Stimulated activated memory B cell treated with anti-CD40 and anti-IgM and Interleukin-4, amounts not matched to agents 10 μg/mL and 1 μg/mL and 100 μg/mL, for 72 hours (primary cell): ENCODE measurements at places on chromosomes 1 and 21.

DNA sequence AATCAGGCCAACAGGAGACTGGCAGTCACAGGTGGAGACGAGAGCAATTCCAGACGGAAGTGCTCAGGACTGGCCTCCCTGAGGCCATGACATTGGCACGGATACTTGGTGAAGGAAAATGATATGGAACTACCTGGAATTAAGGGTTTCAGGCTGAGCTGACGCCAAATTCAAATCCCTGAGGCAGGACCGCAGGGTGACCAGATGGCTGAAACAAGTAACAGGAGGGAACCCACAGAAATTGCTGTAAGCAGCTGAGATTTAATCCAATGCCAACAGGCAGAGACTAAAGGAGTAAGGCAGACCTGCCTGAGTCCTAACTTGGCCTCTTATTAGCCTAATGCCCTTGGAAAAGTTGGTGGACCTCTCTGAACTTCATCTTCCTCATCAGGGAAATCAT lies 76.2 kb downstream of the ERG start:
- no peak for ATAC-seq

DNA sequence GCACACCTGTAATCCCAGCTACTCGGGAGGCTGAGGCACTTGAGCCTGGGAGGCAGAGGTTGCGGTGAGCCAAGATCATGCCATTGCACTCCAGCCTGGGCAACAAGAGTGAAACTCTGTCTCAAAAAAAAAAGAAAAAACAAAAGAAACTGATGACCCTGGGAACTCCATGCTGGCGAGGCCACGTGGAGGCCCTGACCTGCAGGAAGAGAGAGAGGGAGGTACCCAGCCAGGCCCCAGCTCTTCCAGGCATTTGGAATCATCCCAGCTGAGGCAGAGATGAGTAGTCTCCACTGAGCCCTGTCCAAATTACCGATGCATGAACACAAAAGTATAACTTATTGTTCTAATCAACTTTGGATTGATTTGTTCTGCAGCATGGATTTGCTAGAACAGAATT lies 132.0 kb upstream of the ZBTB40 start:
- ATAC-seq = no peak

DNA sequence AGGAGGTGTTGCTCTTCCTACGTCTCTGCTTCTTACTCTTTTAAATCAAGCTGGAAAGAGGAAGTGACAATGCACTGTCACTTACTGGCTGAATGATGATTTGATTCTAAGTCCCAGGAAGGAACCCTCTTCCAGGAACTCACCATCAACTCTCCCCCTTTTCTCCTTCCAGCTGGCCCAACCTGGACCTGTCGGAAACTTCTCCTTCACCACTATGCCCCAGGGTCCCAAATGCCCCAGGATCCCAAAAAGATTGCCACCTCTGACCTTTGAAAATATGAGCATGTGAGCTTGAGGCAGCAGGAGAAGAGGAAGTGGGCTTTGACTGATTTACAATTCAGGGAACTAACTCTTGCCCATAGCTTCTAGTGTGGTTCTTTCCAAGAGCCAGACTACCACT lies 5.3 kb upstream of the ADAMTS5 start:
- ATAC-seq = no peak

- ATAC-seq = no peak
Measured at GRCh38 chr1:9068981-9069325, 482 bp downstream of the SLC2A5 start.

- no peak for ATAC-seq
Measured at GRCh38 chr1:12519693-12520364, 98.2 kb downstream of the DHRS3 start.

- no peak for ATAC-seq
Measured at GRCh38 chr1:1832820-1833219, 54.5 kb upstream of the NADK start.

- peak; percentile 68 for ATAC-seq
Measured at GRCh38 chr1:212691561-212692071, 8.0 kb downstream of the BATF3 start.

DNA sequence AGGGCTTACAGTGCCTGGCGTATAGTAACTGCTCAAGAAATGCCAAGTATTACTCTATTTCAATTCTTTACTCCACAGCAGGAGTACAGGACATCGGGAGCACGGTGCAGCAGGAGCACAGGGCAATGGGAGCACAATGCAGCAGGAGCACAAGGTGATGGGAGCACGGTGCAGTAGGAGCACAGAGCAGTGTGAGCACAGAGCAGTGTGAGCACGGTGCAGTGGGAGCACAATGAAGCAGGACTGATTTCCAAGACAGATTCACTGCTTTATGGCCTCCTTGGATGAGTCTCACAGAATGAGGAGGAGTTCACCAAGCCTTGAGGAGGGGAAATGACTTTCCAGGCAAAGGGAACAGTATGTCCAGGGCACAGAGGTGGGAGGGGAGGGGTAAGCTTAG lies 5.0 kb upstream of the PAQR7 start:
- no peak for ATAC-seq

GRCh38 chr1:1040004-1040991 lies 20.4 kb downstream of the AGRN start:
- ATAC-seq = peak; percentile 59

DNA sequence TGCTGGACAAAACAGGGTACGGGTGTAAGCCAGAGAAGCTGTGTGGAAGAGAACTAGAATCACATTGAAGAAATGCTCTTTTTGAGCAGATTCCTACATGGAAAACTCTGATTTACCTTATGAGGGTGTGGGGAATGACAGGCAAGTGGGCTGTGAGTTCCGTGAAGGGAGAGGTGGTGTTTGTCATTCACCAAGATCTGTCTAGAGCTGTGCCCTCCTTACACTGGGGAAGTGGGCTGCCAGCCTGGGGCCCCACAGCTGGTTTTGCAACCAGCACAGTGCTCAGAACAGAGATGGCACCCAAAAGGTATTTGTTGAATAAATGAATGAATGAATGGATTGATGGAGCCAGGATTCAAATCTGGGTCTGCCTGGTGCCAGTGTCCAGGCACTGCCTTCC lies 10.4 kb downstream of the RCAN1 start:
- no peak for ATAC-seq

- no peak for ATAC-seq
Measured at GRCh38 chr1:169086603-169087455, 19.7 kb upstream of the ATP1B1 start.

- no peak for ATAC-seq
Measured at GRCh38 chr1:35702508-35702907, 16.2 kb downstream of the C1orf216 start.

- ATAC-seq = no peak
Measured at GRCh38 chr1:166899769-166900168, 23.7 kb upstream of the TADA1 start.

- ATAC-seq = no peak
Measured at GRCh38 chr1:210272666-210273065, 40.1 kb downstream of the SERTAD4 start.

- ATAC-seq = no peak
Measured at GRCh38 chr1:67005068-67005467, 48.9 kb downstream of the SLC35D1 start.

DNA sequence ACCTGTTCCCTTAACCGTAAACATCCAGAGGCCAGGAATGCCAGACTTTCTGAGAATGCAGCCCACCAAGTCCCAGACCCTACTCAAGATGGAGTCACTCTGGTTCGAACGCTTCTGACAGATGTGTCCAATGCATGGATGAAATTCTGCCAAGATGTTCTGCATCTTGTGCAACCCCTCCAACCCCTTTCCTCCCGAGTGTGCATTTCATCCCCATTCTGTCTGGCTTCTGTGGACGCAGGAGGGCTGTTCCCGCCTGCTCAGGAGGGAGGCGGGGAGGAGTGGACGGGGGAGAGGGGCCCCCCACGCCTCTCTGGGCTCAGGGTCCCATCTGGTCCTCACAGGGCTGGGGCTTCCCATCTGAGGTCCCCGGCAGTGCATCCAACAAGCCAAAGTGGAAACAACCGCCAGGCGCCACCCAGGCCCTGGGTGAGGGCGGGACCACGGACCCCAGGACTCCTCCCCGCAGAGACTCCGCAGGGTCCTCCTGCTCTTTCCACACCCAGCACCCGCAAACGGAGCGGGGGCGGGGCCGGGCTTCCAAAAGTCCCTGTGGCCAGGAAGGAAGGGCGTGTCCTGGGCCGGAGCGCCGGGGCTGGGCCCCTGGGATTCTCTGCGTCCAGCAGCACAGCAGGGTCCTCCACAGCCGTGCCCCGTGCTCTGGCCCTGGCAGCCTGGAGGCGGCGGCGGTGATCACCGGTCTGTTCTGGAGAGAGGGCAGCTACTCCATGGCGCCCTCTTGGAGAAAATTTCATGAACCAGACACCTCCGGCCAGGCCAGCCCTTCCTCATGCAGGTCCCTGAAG lies 27.8 kb upstream of the SUMO3 start:
- peak; percentile 74 for ATAC-seq

DNA sequence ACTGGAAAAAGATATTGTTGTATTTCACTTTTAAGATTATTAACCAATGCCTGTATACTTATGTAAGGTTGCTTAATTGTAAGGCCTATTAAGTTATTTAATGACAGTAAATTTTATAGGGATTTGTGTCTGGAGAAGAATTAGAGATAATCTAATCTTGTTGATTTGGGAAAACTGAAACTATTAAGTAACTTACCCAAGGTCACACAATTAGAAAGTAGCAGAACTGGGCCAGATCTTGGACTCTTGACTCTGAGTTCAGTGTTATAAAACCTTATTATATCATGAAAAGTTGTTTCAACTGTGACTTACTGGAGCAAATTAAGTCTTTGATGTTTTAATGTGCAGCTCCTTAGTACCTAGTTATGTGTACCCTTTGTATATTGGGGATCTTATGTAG lies 38.5 kb downstream of the CAMTA1 start:
- no peak for ATAC-seq

DNA sequence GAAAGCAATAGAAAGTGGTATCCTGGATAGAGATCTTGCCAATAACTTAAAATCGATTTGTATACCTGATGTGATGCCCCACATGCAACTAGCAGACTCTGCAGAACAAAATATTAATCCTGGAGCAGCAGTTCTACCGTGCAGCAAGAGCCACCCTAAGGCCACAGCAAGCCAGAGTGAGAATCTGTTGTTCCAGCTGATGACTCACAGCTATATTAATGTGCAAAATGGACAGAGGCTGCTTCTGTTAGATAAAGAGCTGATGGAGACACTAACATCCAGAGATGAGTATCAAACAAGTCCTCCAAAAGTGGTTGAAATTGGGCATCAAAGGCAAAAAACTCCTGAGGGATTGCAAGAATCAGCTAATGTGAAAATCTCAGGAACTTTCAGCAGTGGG lies 127.8 kb downstream of the MACF1 start:
- ATAC-seq = no peak

DNA sequence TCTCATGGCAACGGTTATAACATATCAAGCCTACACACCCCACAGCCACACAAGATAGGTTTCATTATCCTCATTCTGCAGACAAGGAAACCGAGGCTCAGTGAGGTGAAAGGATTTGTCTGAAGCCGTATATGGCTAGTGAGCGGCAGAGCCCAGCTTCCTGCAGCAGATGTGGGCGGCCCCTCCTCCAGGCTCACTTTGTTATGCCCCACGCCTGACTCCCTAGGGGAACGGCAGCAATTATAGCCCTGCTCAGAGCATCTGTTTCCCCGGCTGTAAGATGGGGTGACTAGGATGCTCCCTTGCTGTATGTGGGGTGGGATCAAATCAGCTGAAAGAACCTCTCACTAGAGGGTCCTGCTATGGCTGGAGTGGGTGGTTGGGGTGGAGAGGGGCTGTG lies 22.1 kb downstream of the GRHL3 start:
- no peak for ATAC-seq

GRCh38 chr1:53163291-53163768 lies 20.9 kb upstream of the SLC1A7 start:
- ATAC-seq = no peak

GRCh38 chr1:235343726-235344125 lies 15.4 kb downstream of the GGPS1 start:
- ATAC-seq = no peak

DNA sequence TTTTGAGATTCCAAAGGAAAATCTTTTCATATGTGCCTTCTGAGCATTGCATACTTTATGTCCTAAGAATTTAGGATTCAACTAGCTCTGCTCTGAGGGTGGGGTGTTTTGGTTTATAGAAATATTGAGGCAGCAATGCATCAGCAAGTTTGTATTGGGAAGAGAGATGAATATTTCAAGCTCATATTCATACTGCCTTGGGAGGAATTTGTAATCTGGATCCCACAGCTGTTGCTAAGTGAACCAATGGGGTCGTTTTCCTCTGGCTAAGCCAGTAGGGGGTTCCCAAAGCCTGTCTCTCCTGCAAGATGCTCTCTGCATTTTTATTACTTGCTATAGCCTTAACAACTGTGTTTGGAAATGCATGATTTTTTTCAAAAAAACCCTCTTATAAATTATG lies 130.6 kb downstream of the SNX7 start:
- no peak for ATAC-seq

DNA sequence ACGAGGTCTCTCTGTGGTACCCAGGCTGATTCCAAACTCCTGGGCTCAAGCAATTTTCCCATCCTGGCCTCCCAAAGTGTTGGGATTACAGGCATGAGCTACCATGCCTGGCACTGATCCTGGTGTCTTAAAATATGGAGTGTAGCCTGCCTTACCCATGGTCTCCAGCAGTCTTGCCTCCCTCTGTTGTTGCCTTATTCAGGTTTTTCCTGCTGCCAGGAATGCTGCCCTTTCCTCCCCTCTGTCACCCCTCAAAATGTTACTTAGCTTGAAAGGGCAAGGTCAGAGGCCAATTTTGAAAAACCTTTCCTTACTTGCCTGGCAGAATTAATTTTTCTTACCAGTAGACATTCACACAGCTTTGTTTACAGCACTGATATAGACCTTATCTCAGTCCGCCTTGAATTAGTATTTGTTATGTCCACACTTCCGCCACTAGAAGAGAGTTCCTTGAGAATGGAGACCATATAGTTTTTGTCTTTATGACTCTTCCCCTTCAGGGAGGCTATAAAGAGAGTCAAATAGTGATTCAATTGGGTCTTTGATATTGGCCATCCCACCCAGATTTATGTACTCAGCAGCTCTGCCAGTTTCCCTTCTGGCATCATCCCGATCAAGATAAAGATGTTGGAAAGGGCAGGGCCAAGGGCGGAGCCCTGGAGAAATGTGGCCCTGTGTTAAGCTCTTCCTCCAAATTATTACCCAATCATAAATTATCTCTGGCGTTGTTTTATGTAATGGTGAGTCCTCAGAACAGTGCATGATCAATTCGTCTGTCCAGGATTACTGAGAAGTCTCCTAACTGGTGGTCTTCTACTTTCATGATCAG lies 38.8 kb downstream of the C1orf21 start:
- no peak for ATAC-seq

- no peak for ATAC-seq
Measured at GRCh38 chr1:228373004-228373680, 33.5 kb downstream of the TRIM11 start.
